Stimulated activated naive CD8-positive, alpha-beta T cell treated with anti-CD3 and anti-CD28 coated beads, Interleukin-15, Interleukin-2, amounts not matched to agents 100 U/mL and 50 U/mL, for 24 hours (primary cell): ENCODE measurements at places on chromosomes 4 and X.

GRCh38 chr4:37475087-37475486, 211.1 kb downstream of the RELL1 start:
- DNase-seq: no peak

DNA sequence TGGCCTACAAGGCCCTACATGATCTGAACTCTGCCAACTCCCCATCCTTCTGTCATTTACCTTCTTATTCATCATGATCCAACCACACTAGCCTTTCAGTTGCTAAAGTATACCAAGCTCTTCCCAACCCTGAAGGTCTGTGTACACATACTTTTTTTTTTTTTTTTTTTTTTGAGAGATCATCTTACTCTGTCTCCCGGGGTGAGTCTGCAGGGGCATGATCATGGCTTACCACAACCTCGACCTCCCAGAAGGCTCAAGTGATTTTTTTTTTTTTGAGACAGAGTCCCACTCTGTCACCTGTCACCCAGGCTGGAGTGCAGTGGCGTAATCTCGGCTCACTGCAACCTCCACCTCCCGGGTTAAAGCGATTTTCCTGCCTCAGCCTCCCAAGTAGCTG, 5.9 kb upstream of the UTP14A start:
- DNase-seq: no peak

DNA sequence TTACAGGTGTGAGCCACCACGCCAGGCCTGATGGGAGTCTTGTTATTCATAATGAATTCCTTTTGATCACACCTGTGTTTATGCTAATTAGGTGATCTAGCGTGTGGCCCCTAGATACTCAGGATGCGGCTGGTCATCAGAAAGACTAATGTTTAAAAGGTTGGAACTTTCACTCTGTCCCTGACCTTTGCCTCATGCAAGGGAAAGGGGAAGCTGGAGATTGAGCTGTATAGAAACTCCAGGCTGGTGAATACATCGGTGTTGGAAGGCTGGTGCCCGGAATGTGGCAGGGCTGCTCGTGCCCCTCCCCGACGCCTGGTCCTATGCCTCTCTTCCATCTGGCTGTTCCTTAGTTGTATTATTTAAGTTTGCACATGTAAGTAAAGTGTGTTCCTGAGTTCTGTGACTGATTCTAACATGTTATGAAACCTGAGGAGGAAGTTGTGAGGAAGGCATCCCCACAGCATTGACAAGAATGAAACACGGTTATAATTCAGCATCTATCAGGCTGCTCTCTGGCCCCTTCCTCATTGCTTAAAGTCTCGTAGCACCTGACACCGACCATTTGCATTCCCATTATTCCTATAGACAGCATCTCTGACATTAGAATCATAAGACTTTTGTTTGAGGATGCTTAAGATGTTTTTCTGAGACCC, 28.9 kb downstream of the CASP3 start:
- DNase-seq: no peak

DNA sequence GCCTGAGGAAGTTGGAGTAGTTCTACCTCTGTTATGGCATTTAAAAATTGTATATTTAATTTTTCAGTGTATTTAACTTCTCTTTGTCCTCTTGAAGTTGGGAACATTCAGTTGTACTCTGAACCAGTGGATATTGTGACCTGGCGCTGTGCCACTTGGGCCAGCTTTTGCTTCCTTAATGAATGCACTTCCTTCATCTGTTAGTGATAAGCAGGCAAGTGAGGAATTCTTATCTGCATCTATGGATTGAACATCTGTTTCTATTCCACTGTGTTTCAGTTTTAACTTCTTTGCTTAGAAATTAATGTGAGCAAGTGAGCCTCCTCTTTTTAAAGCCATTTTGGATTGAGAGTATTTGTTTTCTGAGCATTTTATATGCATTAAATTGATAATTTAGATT, 128.3 kb downstream of the UCHL1 start:
- DNase-seq: no peak

- no peak for DNase-seq
Measured at GRCh38 chr4:140141210-140141835, 12.7 kb downstream of the MAML3 start.

DNA sequence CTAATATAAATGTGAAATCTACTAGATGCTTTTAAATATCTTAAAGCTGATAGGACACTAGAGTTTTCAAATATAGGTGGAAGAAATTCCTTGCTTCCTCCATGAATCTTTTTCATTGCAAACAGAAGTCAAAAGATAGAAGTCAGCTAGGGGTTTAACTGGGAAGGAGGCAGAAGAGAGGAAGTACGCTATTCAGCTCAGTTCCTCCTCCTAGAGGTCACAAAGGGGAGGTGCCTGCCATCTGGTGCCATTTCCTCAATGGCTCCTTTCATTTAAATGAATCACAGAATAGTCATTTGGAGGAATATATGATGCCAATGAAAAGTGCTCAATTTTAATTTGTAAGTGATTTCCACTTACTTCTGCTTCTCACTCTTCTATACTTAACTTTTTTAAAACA, 8.5 kb downstream of the COL25A1 start:
- peak; percentile 14 for DNase-seq

DNA sequence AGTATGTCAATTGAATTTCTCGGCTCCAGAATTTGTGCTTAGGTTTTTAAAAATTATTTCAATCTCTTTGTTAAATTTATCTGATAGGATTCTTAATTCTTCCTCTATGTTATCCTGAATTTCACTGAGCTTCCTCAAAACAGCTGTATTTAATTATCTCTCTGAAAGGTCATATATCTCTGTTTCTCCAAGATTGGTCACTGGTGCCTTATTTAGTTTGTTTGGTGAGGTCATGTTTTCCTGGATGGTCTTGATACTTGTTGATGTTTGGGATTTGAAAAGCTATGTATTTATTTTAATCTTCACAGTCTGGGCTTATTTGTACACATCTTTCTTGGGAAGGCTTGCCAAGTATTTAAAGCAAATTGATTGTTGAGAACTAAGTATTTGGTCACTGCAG, 24.7 kb upstream of the HERC3 start:
- DNase-seq: no peak

DNA sequence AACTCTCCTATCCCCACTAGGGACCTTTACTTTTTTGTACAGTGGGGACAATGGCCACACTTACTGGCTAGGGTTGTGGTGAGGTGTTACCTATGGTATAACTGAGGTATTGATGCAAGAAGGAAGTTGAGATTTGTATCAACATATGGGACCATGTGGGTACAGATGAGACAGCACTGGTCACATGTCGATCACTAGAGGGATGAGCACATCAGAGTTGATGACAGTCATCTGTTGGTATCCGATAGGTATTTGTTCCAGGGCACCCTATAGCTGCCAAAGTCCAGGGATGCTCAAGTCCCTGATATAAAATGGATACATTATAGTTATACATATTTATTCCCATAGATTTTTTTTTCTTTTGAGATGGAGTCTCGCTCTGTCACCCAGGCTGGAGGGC, 12.6 kb upstream of the SLC10A3 start:
- no peak for DNase-seq

DNA sequence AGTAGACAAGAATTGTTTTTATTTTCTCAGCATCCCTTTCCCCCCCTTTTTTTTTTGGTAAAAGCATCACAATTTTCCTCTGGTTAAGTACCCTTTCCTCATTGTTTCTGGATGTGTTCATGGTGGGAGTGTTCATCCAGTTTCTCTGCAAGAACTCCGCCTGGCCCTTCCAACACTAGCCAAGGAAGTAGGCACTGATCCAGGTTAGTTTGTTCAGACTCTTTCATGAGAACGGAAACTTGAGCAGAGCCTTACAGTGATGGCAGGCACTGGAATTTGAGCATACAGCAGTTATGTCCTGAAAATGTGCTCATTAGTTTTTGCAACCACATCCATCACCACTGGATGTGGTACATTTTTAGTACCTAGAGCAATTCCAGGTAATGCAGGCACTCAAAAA, 336.1 kb upstream of the BOD1L1 start:
- DNase-seq: no peak

GRCh38 chr4:106796876-106797275, 239.2 kb downstream of the DKK2 start:
- no peak for DNase-seq

DNA sequence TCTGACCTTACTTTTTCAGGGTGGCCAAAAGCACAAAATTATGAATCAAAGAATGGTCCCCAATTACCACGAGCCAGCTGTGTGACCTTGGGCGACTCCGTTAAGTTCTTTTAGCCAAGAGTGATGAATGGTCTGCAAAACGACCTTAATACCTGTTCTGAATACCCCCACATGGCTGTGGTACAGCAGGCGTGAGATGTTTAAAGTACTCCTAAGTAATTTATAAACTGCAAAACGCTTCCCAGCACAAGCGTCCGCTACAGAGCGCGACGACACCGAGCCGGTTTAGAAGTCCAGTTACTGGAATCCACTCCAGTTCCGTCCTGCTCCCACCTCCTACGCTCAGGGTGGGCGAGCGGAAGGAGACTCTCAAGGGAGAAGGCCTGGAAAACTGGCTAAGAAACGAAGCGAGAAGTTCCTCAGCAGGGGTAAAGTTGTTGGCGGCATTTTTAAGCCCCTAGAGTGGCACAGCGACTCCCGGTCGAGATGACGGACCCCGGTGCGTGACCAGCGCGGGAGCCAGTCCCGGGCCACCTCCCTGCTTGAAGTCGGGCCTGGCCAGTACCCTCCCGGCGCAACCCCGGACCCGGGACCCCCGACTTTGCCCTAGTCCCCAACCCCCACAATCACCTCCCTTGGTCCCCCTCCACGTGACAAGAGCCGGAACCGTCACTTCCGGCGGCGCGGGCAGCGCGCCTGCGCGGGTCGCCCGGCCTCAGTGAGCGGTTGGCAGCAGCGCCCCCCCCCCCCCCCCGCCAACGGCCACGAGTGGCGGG, 659 bp upstream of the BMP2K start:
- peak; percentile 88 for DNase-seq

DNA sequence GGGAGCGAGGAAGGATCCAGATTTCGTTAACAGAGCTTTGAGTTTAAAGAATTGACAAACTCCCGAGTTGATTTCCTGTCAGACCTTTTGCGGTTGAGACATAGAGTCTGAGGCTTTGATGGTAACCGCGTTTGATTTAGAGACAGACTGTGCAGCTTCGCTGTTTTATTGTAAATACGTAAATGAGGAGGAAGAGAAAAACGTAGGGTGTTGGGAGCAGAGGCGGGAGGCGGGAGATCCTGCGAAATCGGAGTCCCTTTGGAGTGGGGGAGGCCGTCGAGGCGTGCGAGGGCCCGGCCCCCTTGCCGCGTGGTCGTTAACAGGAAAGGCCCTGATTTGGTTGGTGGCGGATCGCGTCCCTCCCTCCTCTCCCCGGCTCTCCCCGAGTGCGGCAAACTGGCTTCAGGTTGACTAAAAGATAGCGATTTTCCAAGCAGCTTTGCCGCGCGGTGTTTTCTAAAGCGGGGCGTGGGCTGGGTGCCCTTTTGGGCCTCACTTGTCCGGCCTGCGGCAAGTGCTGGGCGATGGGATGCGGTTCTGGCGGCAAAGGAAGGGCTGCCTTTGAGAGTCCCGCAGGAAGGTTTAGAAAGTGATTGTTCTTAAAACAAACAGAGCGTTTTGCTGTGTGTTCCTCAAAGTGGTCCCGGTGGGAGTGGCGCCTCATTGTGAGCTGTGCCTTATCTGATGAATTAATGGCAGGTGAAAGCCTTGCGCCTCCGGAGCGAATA, 857 bp downstream of the SCML1 start:
- DNase-seq: peak; percentile 51

- no peak for DNase-seq
Measured at GRCh38 chrX:11264925-11265324, 28.3 kb upstream of the AMELX start.

DNA sequence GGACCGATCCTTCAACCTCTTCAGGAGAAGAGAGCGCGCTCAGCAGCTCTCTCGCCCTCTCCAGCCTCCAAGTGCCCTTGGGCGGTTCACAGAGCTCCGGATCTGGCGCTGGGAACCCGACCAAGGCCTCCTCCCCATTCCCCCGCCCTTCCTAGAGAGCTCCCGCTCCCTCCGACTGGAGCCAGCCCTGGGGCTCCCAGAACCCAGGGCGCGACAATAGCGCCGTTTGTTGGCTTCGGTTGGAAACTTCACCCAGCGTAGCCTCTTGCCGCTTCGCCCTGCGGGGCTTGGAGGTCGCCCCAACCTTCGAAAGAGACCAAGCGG, 3.1 kb upstream of the SOX3 start:
- no peak for DNase-seq

DNA sequence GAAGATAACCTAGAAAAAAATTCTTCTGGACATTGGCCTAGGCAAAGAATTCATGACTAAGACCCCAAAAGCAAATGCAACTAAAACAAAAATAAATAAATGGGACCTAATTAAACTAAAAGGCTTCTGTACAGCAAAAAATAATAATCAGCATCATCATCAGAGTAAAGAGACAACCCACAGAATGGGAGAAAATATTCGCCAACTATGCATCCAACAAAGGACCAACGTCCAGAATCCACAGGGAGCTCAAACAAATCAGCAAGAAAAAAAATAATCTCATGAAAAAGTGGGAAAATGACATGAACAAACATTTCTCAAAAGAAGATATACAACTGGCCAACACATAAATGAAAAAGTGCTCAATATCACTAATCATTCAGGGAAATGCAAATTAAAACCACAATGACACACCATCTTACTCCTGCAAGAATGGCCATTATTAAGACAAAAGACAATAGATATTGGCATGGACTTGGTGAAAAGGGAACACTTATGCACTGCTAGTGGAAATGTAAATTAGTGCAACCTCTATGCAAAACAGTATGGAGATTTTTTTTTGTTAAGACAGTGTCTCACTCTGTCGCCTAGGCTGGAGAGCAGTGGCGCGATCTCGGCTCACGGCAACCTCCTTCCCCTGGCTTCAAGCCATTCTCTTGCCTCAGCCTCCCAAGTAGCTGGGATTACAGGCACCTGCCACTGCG, 29.9 kb downstream of the ELF2 start:
- DNase-seq: no peak

- DNase-seq: no peak
Measured at GRCh38 chr4:121096629-121097028, 24.3 kb upstream of the NDNF start.

GRCh38 chr4:114830628-114831027, 232.0 kb downstream of the UGT8 start:
- no peak for DNase-seq

DNA sequence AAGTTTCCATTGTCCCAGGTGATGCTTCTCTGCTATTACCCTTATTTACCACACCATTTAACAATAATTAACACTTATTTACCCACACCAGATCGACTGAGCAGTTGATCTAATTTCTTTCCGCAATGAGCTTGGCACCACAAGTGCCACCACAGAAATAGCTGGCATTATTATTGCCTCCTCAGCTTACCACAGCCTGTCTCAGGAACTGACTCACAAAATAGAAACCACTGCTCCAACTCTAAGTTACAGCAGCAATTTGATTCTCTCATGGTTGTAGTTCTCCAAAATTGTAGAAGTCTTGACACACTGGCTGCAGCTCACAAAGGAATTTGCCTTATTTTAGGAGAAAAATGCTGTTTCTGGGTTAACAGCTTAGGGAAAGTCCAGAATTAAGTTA, 22.5 kb downstream of the ZNF721 start:
- DNase-seq: no peak

- no peak for DNase-seq
Measured at GRCh38 chr4:123555233-123555806, 158.7 kb downstream of the SPRY1 start.

DNA sequence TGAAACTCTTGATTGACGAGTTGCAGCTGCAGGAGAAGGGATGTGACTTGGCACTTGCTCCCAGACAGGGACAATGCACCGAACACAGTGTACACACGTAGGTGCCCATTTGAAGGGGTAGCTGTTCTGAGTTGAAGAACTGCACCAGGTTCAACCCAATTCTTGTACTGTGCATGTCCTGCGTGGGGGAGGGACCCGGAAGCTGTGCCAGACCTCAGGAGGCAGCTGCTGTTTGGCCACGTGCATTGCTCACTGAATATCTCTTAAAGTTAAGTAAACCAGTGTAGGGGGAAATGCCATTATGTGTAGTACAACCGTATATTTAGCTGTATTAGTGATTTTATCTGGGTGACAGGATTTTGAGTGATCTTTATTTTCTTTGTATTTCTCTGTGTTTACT, 12.0 kb upstream of the RBBP7 start:
- peak; percentile 16 for DNase-seq
